ENCODE measurements at places on chromosomes 13 and 19.

GRCh38 chr19:16375157-16375935 is 50.7 kb downstream of the KLF2 start:
- DNase-seq = no peak

- no peak for DNase-seq
Measured at GRCh38 chr19:49155005-49155819, at the start of gene HRC. TSS of gene HRC (minus strand) at chr19:49155396. CDS start at chr19:49155237, 159 bp downstream.

DNA sequence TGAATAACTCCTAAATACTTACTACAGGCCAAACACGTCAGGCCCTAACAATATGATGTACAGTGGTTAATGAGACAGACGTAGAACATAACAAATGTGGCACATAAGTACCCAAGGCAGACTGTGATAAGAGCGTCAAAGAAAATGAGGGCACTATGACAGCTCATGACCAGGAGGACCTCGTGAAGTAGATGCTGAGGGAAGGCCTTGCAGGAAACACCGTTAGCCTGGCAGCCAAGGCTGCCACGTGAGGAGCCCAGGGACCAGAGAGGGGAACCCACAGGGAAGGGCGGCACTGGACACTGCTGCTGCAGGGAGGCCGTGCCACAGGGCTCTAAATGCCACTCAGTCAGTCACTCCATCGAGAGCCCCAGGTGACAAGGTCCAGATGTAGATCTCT is 5.7 kb downstream of the TUBGCP3 start:
- no peak for DNase-seq

- DNase-seq = no peak
Measured at GRCh38 chr19:7863157-7863970, 10.8 kb downstream of the PRR36 start.

GRCh38 chr13:37090912-37091311 is 14.6 kb downstream of the CSNK1A1L start:
- no peak for DNase-seq

GRCh38 chr13:50991579-50992521 is 82.3 kb downstream of the RNASEH2B start:
- no peak for DNase-seq

All from astrocyte (in vitro differentiated cells and primary cell).